Ovary (tissue), 10 donors: ENCODE measurements at places on chromosomes 5 and 9. TPM values are rescaled to one million over a fixed set of nuclear protein-coding genes. Genes with fewer than 3 reads are reported as not detected.

Gene CTSV
- 0.67 TPM for polyA plus RNA-seq

Gene LCN9
- not detected for polyA plus RNA-seq

Gene EQTN
- not detected for polyA plus RNA-seq

Gene SPATA6L
- 1.4 TPM for polyA plus RNA-seq

Gene ALDH7A1
- 93.6 TPM for polyA plus RNA-seq

Gene PRR7
- not detected for polyA plus RNA-seq

Gene IFNE
- not detected for polyA plus RNA-seq

Gene PCDHB12
- 2.9 TPM for polyA plus RNA-seq

Gene RIC1
- 13.4 TPM for polyA plus RNA-seq

Gene CAMK2A
- 0.15 TPM for polyA plus RNA-seq

Gene ADAMTSL1
- polyA plus RNA-seq = 2.4 TPM

Gene PTCH1
- 13.6 TPM for polyA plus RNA-seq

Gene TICAM2
- 2.2 TPM for polyA plus RNA-seq

Gene NR2F1-AS1
- polyA plus RNA-seq = 20.7 TPM

Gene DNAI1
- polyA plus RNA-seq = not detected

Gene GABBR2
- 0.22 TPM for polyA plus RNA-seq

Gene ENTR1
- polyA plus RNA-seq = 24.5 TPM

Gene SEMA6A
- 7.5 TPM for polyA plus RNA-seq

Gene ARL10
- 8.4 TPM for polyA plus RNA-seq

Gene ADRB2
- 0.41 TPM for polyA plus RNA-seq

Gene PCDHA4
- 0.18 TPM for polyA plus RNA-seq

Gene SMIM15
- 39.7 TPM for polyA plus RNA-seq

Gene OSMR
- 47.9 TPM for polyA plus RNA-seq

Gene FRRS1L
- polyA plus RNA-seq = 17.5 TPM

Gene PCDHB14
- 3.8 TPM for polyA plus RNA-seq

Gene DMRT2
- polyA plus RNA-seq = 0.10 TPM

Gene LRRC19
- polyA plus RNA-seq = not detected

Gene UGT3A1
- polyA plus RNA-seq = not detected

Gene PDE8B
- polyA plus RNA-seq = 10.6 TPM

Gene IFNA13
- not detected for polyA plus RNA-seq

Gene CCDC180
- 3.6 TPM for polyA plus RNA-seq

Gene SYNPO
- polyA plus RNA-seq = 31.0 TPM

Gene SHOC1
- 0.02 TPM for polyA plus RNA-seq

Gene NMUR2
- polyA plus RNA-seq = 0.13 TPM

Gene PCDHA1
- polyA plus RNA-seq = not detected

Gene DNAJB5
- polyA plus RNA-seq = 23.0 TPM

Gene PCDHA9
- 0.05 TPM for polyA plus RNA-seq

Gene TLR4
- 13.5 TPM for polyA plus RNA-seq

Gene GRHPR
- 104 TPM for polyA plus RNA-seq

Gene ACTBL2
- not detected for polyA plus RNA-seq

Gene FTMT
- polyA plus RNA-seq = not detected

Gene WNK2
- 0.53 TPM for polyA plus RNA-seq

Gene FOXD4L4
- not detected for polyA plus RNA-seq

Gene FGF1
- polyA plus RNA-seq = 3.6 TPM

Gene PTTG1
- polyA plus RNA-seq = 4.0 TPM
